ENCODE measurements at places on chromosomes 12 and 14. TPM values are rescaled to one million over a fixed set of nuclear protein-coding genes. Genes with fewer than 3 reads are reported as not detected.

Gene SIX1
- 9.9 TPM for polyA plus RNA-seq

DNA sequence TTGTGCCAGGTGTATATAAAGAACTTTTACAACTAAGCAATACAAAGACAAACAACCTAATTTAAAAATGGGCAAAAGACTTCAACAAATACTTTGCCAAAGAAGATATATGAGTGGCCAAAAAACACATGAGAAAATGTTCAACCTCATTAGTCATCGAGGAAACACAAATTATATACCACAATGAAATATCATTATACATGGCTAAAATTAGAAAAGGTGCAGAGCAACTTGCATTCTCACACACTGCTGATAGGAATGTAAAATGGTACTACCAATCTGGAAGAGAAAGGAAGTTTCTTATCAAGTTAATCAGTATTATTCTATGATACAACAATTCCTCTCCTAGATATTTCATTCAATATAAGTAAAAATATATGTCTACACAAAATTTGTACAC lies 131.6 kb upstream of the FRMD6 start:
- no peak for DNase-seq

- no peak for DNase-seq
Measured at GRCh38 chr12:131984334-131984733, 34.6 kb downstream of the EP400 start.

DNA sequence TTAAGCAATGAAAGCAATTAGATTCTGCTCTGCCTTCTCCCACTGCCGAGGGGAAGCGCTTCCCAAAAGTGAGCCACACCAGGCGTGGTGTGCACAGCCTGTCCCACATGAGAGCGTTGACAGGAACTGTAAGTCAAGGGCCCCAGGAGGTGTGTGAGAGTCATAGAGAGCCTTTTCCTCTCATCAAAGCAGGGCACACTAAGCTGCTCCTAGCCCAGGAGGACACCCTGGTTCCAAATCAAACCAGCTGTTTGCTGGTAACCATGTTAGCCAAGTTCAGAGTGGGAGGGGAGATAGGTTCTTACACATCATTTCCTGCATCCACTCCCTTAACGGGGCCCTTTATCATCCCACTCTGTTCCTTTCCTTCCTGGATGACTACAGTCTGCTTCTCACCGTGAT lies 98.3 kb downstream of the SPTSSA start:
- no peak for DNase-seq

GRCh38 chr14:96084796-96085195 lies 45.6 kb downstream of the C14orf132 start:
- no peak for DNase-seq

Gene KRT6A
- polyA plus RNA-seq, result not detected

DNA sequence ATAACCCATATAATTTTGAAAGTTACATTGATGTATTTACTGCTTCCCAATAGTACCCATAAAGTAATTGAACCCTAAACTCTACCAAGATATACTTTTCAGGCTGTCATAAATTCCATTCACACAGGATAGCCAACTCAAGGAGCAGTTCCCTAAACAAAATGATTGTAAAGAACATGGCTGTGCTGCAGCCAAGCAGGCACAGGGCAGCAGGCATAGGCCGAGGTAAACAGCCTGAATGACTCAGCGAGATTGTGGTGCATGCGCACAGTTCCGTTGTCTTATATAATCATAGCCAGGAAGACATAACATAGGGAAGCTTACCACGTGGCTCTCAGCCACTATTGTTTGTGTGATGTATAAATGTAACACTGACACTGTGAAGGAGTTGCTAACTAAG lies 344.9 kb downstream of the FSCB start:
- DNase-seq, result no peak

DNA sequence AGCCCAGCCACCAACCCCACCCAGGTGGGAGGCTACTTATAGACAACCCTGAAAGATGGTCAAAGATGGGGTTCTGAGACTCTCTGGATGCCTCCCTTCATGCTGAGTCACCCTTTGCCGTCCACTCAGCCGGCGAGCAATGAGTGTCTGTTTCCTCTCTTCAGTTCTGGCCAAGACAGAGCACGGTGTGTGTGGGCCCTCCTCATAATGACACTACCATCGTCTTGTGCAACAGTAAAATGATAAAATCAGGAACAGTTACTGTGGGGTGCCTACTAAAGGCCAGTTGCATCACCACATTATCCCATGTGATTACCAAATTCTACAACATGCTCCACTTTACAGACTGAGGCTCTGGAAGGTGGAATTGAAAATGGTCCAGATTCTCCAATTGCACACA lies 7.0 kb upstream of the BDKRB1 start:
- no peak for DNase-seq

GRCh38 chr12:5295996-5296395 lies 135.9 kb upstream of the NTF3 start:
- no peak for DNase-seq

DNA sequence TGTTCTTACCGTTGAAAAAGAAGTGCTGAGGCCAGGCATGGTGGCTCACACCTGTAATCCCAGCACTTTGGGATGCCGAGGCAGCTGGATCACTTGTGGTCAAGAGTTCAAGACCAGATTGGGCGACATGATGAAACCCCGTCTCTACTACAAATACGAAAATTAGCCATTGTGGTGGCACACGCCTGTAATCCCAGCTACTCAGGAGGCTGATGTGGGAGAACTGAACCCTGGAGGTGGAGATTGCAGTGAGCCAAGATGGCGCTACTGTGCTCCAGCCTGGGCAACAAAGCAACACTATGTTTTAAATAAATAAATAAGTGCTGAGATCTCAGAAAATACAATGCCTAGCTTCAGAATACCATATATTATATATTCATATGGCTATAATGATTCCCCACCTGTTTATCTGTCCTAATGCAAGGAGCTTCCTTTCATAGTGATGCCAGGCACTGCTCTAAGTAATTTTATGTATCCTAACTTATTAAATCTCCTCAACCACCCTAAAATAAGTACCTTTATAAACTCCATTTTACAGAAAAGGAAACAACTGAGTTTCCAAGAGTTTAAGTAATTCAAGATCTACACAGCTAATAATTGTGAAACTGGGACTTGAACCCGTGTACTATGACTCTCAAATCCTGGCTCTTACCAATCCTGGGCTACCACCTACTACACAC lies 7.3 kb downstream of the PHLDA1 start:
- DNase-seq, result no peak

DNA sequence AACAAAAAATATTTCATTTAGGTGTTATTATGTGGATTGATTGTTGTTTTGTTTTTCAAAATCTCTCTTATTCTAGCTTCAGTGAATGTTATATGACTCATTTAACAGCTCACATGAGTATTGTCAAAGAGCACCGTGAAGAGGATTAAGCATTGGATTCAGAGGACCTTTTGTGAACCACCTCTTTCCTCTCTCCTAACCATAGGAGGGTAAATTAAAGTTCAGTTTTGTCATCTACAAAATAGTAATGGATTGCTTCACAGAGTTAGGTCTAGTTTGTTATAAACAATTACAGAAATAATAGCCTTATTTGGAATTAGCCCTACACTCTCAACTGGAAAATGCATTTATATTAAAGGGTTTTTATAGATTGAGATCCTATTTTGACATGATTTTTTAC lies 962 bp upstream of the KERA start:
- no peak for DNase-seq

Gene AMDHD1
- 1.0 TPM for polyA plus RNA-seq

GRCh38 chr14:61420326-61420725 lies 98.9 kb downstream of the PRKCH start:
- no peak for DNase-seq

- DNase-seq, result peak; percentile 65
Measured at GRCh38 chr12:76866726-76867125, 12.1 kb downstream of the CSRP2 start.

DNA sequence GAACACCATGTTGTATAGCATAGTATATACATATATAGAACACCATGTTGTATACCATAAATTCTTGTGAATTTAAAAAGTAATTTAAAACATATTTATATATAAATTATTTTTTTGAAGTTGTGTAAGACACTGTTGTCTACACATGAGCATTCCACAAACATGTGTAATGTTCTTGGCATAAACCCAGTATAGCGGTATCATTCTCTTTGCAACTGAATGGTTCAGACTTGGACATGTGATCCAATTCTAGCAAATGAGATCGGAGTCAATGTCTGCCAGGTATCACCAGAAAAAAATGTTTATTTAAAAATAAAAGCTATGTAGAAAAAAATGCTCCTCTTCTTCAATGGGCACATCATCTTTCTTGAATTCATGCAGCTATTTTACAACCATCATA lies 33.9 kb downstream of the CEP290 start:
- no peak for DNase-seq

Gene FGF6
- polyA plus RNA-seq, result not detected

Gene GSC
- not detected for polyA plus RNA-seq

DNA sequence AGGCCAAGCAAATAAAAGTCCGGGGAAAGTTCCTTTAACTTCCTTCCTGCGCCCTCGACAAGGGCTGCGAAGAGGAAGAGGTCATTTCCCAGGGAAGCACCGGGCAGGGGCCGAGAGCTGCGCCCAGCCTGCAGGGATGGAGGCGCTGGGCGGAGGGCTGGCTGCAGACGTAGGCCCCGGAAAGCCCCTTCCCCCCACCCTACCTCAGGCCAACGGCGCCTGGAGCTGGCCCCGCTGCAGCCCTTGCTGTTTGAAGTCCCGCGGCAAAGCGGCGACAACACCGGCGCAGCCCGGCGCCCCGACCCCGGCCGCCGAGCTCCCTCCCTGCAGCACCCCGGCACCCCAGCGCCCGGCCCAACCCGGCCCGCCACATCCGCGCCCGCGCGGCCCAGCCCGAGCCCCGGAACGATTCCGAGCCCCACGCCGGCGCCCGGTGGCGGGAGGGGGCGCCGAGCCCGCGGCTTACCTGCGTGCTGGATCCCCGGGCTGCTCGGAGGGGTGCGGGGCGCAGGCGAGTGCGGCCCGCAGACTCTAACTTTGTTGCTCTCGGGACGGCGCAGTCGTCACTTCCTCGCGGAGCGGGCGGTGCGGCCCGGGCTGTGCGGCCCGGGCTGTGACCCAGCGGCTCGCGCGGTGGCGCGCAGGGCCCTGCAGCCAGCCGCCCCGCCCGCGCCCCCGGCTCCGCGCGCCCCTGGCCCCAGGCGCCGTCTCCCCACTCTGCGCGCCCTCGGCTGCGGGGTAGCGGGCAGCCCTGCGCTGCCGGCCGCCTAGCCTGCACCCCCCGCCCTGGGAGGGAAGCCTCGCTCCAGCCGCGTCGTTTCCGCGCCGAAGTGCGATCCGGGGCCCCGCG lies 64.8 kb upstream of the PTGR2 start:
- DNase-seq, result no peak

Gene GLT8D2
- polyA plus RNA-seq, result 8.4 TPM

DNA sequence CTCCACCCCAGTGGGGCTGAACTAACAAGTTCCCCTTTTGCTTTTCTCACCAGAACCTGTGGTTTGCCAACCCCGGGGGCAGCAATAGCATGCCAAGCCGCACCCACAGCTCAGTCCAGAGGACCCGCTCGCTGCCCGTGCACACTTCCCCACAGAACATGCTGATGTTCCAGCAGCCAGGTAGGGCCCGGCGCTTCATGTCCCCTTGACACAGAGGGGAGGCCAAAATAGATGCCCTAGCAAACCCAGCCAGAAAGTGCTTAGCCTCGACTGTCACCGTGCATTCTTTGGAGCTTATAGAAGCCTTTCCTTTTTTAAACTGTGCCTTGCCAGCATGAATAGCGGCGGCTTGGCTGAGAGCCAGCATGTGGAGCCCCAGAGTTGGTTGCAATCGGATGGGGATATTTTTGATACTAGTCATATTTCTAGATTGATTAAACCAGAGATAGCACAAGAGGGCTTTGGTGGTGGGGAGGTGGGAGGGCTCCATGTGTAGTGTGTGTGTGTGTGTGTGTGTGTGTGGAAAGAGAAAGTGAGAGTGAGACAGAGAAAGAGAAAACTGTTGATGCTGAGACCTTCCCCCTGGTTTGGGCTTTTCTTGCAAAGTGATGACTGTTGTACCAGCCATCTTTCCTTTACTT lies 126.1 kb downstream of the GCH1 start:
- no peak for DNase-seq

Gene OTUB2
- 4.2 TPM for polyA plus RNA-seq

Gene ACSM4
- polyA plus RNA-seq, result not detected

GRCh38 chr12:4588916-4589315 lies 26.9 kb downstream of the DYRK4 start:
- DNase-seq, result no peak

Gene CTSG
- polyA plus RNA-seq, result 0.57 TPM

GRCh38 chr14:26929361-26929760 lies 331.5 kb upstream of the NOVA1 start:
- no peak for DNase-seq

GRCh38 chr12:87383680-87384079 lies 645.5 kb downstream of the C12orf50 start:
- DNase-seq, result no peak

- no peak for DNase-seq
Measured at GRCh38 chr14:68942296-68943035, 36.6 kb downstream of the ACTN1 start.

GRCh38 chr12:105980085-105980484 lies 158.7 kb downstream of the NUAK1 start:
- no peak for DNase-seq

- DNase-seq, result no peak
Measured at GRCh38 chr14:105413544-105413886, 6.1 kb upstream of the MTA1 start.

DNA sequence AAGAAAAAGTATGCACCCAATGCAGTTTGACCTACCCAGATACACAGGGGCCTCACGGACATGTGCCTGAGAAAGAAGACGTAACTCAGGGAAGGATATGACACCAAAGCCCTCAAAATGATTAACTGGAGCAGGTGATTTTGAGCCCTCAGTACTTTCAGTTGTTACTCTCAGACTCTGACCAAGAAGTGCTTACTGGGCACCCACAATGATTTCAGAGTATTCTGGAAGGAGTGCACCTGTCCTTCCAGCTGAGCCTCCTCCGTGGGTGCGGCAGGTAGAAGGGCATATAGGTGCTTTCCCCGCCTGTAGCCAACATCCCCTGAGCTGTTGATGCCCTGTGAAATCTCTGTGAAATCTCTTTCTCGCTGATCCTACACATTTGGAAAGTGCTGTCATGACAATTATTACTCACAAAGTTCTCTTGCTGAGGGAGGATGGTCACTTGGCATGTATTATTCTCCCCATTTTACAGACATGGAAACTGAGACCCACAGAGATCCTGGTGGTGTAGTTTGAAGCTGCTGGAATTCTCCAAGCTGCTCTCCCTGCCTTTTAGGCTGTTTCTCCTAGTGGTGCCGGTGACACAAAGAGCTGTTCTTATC lies 154.3 kb upstream of the CCND2 start:
- no peak for DNase-seq
